Activated T-helper 9 cell treated with anti-CD3 and anti-CD28 coated beads, Interleukin-2, amount 50 U/mL, for 16 hours (primary cell): ENCODE measurements at places on chromosomes 2 and 18.

DNA sequence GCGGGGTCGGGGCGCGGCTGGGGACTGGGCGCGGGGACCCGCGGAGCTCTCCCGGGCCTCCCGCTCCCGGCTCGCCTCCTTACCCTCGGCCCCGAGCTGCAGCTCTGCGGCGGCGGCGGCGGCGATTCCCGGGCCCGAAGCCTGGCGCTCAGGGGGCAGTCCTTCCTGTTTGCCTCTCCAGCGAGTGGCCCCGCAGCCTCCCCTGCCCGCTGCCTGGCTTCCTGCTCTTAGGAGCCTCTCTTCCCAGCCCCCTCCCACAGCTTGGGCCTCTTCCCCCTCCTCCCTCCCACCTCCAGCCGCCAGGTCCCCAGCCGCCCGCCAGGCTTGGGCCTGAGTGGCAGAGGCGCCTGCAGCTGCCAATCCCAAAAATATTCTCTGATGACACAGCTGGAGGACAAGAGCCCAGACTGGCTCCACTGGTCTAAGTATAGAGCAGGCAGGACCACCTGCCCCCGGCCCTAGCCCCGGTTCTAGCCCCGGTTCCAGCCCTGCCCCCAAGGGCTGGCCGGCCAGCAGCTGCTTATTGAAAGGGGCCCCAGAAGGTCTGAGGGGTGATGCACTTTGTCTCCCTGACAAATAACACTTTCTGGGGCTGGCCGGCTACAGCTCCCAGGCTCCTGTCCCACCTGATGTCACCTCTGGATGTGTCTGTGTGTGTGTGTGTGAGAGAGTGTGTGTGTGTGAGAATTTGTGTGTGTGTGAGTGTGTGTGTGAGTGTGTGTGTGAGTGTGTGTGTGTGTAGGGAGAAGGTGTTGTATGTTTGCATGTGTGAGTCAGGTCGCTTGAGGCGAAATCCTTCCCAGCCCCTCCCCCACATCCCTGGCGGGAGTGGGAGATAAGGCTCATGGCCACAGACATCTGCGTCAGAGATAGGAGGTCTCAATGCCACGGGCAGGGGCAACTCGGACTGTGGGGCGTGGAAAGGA is at the start of gene OBSL1:
Gene OBSL1 (minus strand): TSS at position 229 of the 926 bp plus-strand sequence. CDS start 307 bp downstream, outside the sequence.
- no peak for DNase-seq

DNA sequence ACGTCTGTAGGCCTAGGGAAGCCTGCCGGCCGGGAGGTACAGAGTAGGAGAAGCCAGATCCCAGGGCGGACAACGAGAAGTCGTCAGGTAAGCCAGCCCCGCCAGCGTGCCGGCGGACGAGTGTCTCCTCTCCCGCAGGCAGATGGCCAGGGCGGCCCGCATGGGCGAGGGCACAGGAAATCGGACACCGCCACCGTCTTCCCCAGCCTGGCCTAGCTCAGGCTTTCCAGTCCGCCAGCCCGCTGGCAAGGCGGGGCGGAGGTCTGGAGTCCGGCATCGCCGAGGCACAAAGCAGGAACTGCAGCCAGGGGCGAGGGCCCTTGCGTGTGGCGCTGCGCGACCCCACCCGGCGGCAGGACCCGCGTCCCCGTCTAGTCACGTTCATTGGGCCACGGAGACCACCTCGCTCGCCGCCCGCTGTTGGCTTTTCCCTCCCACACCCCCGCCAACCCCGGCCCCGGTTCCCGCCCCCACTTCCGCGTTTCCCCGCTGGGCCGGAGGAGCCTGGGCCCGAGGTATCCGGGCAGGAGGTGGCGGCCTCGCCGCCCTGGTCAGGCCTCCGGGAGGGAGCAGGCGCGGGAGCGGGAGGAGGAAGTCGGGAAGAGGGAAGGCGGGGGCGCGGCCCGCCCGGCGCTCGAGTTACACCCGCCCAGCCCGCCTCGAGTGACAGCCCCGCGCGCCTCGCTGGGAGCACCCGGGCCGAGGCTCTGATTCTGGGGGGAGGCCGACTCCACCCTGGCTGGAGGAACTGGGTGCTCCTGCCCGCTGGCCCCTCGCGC is at the start of gene GPD2:
Gene GPD2 (plus strand): TSS at position 662 of the 779 bp plus-strand sequence. CDS start 39,727 bp downstream, outside the sequence.
- DNase-seq: peak; percentile 45

DNA sequence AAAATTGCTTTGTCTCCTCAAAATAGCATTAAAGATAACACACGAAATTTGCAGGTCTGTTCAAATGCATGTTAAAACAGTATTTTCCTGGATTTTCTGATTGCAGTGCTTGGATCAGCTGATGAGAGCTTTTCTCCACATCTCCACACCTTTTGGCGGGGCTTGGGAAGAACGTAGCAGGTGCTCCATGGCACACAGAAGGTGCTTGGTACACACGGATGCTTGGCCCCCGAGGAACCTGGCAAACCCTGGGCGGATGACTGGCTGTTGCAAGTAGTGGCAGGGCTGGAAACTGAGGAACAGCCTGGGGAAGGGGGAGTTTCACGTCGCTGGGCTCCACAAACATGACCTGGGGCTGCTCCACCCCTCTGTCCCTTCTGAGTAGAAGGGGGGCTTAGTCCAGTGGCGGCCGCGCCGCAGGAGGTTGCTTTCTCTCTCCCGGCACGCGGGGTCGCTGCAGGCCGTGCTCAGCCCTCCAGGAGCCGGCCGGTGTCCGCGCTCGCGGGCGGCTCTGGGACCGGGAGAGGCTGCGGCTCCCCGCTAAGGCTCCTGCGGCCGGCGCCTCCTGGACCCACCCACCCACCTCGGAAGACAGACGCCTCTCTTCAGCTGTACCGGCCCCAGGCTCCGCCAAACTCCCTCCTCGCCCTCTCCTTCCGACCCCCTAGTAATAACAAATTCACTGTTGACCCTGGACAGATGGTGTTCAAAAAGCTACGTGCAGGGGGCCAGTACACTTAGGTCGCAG is 69.3 kb downstream of the MARCO start:
- no peak for DNase-seq

DNA sequence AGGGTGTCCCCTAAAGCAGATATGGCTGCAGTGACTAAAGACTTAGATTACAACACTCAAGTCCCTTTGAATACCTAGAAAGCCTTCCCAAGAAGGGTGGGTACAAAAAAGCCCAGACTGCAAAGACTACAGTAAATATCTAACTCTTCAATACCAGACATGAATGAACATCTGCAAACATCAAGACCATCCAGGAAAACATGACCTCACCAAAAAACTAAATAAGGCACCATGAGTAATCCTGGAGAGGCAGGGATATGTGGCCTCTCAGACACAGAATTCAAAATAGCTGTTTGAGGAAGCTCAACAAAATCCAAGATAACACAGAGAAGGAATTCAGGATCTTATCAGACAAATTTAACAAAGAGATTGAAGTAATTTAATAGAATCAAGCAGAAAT is 138.2 kb upstream of the OTOS start:
- no peak for DNase-seq
